Kidney (tissue), 22 donors: ENCODE measurements at places on chromosomes 3 and 15. TPM values are rescaled to one million over a fixed set of nuclear protein-coding genes. Genes with fewer than 3 reads are reported as not detected.

- DNase-seq, result no peak
These were observed 34.5 kb downstream of the RAB27A start for GRCh38 chr15:55254916-55255679.

HIGD2B gene
- total RNA-seq, result not detected

- DNase-seq, result no peak
These were observed 15.6 kb downstream of the OR5K3 start for GRCh38 chr3:98406034-98406433.

- peak; percentile 90 for DNase-seq
These were observed 1.2 kb upstream of the UBP1 start for GRCh38 chr3:33441225-33441976.

DNA sequence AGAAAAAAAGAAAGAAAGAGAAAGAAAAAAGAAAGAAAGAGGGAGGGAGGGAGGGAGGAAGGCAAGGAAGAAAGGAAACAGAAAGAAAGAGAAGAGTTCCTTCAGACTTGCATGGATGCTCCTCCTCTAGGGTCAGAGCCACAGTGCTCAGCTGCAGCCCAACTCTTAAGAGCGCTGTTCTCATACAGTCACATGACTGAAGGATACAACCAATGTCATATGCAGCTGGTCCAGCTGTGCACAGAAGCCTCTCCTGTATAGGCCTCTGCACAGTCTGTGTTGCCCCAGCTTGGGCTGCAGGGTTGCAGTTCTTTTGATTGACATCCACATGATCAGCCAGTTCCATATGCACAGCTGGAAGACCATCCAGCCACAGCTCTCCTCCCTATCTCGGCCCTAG, 86.8 kb upstream of the CTNNB1 start:
- DNase-seq, result no peak

DNA sequence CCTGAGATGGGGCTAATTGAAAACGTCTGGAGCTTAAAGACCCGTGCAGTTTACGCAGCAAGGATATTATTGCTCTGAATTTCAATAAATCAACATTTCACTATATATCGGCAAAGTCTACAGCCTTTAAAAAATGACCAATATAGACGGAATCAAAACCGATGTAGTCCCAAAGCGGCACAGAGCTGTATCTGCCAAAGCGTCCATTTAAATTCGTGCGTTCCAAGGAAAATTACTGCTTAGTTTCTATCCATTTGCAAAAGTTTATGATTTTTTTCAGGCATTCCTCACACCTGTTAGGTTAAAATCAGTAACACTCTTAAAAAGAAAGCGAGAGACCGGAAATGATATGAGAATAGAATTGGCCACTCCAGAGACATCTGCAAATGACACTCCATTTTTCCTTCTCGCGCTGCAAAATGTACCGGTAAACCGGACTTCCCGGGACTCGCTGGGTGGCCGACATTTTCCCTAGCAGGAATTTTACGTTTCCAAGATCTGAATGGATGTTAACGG, 777 bp upstream of the EIF4A2 start:
- DNase-seq, result no peak

DNA sequence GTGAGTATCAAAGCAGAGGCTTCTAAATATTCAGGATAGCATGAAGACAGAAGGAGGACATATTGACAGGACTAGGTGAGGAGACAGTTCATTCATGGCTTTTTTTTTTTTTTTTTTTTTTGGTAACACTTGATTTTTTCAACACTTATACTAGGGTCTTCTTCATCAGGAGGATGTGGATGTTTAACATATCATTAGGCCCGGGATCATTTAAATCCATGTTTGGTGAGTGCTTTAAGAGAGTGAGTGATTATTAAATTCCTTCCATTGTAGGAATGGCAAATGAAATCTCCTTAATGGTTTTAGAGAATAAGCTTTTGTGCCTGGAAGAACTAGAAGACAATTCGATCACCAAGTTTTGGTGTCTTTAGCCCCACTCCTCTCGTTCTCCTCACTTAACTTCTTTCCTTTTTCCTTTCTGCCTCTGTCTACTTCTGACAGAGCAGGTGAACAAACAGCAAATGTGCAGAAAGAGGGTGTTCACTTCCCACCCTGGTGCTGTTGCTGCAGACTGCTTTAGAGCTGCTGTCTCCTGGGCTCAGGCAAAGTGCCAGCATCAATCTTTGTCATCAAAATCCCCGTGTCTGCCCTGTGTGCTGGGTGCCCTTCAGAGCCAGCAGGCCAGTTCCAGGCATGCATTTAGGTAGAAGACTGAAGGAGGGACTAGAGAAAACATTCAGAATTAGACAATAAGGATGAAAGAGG, 35.6 kb upstream of the RAB11A start:
- DNase-seq, result no peak

DNA sequence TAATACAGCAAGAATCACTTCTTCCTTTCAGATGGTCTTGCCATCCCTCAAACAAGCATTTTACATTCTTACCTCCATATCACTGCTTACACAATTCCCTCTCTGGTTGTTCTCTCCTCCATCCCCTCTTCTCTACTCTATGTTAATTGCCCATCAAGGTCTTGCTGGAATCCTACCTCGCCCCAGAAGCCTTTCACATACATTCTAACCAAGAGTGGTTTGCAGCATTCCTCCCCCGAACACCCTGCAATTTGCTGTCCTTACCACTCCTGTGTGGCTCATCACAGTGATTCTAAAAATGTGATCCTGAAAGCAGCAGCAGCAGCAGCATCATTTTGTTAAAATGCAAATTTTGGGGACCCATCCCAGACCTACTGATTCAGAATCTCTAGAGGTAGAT, 30.6 kb downstream of the TNIK start:
- no peak for DNase-seq

DNA sequence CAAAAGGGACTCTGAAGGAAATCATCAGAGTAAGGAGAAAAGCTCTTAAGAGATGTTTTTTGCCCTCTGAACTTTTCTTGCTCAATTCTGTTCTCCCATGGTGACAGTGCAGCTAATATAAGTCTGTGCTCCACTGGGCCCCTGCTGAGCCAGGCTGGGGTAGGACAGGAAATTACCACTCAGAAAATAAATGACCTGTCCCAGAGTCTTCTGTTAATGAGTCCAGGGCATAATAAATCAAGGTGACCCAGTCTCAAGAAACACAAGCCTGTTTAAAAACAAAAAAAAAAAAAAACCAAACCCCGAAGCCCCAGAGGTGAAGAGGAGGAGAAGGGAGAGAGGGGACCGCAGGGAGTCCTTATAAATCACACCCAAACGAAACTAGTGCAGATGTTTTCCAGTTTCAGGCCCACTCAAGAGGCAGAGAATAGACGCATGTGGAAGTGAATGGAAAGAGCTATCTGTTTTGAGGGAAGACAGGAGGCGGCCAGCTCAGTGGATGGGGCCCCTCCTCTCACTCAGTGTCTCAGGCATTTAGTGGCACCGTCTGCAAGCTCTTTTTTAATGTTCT, 59.8 kb upstream of the BOC start:
- peak; percentile 87 for DNase-seq

BLOC1S6 gene
- 35.0 TPM for total RNA-seq

- DNase-seq, result no peak
These were observed 13.5 kb downstream of the SNX33 start for GRCh38 chr15:75661100-75661755.

GRCh38 chr3:20111836-20112235, 71.6 kb downstream of the KAT2B start:
- DNase-seq, result no peak

- no peak for DNase-seq
These were observed 420.8 kb downstream of the EPHA6 start for GRCh38 chr3:97235179-97235578.

DNA sequence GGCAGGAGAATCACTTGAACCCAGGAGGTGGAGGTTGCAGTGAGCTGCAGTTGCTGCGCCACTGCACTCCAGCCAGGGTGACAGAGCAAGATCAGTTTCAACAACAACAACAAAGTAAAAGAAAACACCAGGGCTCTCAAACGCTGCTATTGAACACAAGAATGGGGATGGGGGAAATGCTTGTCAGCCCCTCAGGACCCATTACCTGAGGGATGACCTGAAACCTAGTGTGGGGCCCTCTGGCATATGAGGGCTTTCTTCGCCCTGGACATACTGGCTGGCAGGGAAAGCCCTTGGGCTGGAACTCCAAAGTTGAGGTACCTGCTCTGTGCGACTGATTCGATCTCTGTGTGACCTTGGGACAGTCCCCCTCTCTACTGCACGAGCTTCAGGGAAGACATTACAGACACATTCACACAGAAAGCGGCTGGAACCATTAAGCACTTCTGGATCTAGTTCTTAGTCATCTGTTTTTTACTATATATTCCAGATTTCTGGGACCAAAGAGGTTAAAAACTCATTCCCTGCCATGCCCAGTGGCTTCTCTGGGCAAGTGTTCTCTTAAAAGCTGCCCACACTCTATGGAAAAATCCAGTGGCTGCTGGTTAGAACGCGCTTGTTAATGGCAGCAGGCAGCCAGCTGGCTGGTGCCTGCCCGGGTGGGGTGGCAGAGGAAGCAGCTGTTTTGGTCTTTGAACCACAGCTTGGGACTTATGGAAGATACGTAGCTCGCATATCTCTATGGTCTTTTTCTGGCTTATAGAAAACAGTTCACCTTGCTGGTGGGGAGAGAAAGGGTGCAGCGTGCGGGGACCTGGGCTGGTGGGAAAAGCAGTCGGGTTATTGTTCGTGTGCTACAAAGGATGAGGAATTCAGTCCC, 57.2 kb downstream of the ATP1B3 start:
- no peak for DNase-seq

DNA sequence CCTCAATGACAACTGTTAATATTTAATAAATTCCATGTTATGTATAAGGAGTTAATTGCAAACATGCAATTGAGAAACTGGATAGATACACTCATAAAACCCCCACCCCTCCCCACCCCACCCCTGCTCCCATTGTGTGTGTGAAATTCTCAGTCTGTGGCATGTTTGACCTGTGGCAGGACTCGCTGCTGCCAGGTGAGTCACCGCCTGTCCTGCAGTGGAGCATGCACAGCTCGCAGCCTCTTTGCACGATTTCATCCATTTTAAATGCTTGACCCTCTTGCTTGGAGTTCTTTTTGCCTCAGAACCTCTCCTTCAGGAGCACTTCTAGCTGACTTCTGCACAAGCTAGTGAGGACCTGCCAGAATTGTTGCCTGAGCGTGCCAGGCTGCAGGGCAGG, 5.3 kb upstream of the APEH start:
- DNase-seq, result no peak

TRAIP gene
- 1.9 TPM for total RNA-seq

PARP15 gene
- total RNA-seq, result 4.9 TPM

GRCh38 chr3:149366031-149366430, 11.4 kb downstream of the TM4SF1 start:
- no peak for DNase-seq

DNA sequence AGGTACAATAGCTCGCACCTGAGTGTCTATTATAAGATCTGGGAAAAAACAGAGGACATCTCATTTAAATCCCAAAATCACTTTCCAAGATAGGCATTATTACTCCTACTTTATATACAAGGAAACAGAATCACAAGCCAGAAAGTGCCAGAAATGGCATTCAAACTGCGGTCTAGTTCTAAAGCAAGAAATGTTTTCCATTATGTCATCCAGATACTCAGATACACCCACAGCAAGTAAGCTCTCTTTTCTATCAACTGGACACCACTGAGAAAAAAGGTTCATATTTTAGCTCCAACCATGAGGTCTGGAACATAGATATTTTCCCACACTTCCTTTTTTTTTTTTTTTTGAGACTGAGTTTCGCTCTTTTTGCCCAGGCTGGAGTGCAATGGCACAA, 8.1 kb downstream of the SLC33A1 start:
- DNase-seq, result no peak

GRCh38 chr15:65182538-65182937, 2.6 kb downstream of the CLPX start:
- no peak for DNase-seq

DNA sequence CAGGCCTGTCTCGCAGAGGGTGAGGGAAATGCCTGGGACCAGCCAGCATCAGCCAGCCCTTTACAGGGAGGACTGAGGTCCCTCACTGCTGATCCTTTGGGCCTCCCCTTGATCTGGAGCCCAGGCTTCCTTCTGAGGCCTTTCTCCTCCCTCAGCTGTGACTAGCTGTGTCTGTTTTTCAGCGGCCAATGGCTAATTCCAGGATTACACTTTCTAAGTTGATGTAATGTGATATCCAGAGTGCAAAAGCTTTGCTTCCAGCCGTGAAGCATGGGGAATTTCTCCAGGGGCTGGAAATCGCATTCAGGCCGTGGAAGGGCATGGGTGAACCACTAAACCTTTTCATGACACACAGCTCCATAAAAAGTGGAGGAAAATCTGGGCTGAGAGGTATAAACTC, 157.6 kb downstream of the SHQ1 start:
- peak; percentile 76 for DNase-seq

DNA sequence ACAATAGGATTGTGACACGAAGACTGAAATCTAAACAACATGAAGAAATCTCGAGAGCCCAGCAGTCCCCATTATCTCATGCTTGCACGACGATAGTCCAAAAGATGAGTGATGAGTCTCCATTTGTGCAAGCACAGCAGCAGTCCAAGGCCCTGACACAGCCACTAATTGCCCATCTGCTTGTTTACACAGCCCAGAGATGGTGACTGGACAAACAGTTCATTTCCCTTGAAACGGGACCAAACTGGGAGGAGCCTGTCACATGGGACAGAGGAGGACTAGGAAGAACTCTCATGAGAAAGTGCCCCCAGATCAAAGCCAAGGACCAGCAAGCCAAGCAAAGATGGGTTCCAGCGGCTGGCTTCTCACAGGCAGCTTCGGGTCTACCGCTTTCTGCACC, 121.0 kb downstream of the GREM1 start:
- DNase-seq, result no peak

- no peak for DNase-seq
These were observed 737.5 kb upstream of the LMCD1 start for GRCh38 chr3:7764115-7764514.

GRCh38 chr3:87298111-87298718, 21.8 kb upstream of the POU1F1 start:
- DNase-seq, result peak; percentile 62

DNA sequence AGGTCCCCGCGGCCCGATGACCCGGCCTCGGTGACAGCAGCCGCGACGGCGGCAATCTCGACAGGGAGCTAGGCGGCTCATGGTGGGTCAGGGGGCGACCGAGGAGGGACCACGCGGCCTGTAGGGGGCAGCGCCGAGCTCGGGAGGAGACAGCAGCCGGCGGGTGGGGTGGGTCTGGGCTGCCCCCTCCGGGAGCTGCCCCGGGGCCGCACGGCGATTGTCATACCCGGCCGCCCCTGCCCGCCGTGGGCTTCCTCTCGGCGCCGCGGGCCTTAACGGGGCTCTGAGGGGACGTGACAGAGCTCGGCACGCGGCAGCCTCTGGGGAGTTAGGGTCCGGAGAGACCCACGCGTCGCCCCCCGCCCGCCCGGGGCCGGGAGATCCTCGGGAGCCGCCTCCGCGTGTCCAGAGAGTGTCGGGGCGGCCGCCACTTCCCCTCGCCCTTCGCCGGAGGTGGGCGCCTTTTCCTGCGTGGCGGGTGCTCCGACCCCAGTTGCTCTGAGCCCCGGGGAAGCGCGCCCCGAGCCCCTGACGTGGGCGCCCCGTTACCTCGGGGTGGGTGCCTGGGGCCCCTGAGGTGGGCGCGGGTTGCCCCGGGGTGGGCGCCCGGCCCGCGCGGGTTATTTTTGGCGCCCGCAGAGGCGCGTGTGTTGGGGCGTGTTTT, 539 bp upstream of the PLCL2 start:
- DNase-seq, result peak; percentile 78

GTF2A2 gene
- total RNA-seq, result 90.9 TPM

- DNase-seq, result no peak
These were observed 936.1 kb upstream of the NR2F2 start for GRCh38 chr15:95394186-95395067.
